Activated CD4-positive, alpha-beta T cell treated with anti-CD3 and anti-CD28 coated beads, Interleukin-2, Interleukin-6, amounts not matched to agents 100 ng/mL and 50 ng/mL, durations not matched to agents 16 hours and 8 hours (primary cell): ENCODE measurements at places on chromosomes 4 and X.

DNA sequence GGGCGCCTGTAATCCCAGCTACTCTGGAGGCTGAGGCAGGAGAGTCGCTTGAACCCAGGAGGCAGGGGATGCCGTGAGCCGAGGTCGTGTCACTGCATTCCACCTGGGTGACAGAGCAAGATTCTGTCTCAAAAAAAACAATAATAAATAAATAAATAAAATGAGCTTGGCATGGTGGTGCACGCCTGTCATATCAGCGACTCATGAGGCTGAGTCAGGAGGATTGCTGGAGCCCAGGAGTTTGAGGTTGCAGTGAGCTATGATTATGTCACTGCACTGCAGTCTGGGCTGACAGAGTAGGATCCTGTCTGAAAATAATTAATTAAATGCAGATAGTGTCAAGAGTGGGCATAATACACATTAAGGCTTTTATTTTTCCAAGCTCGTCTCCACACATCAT, 77.5 kb downstream of the DHRSX start:
- no peak for DNase-seq

- peak; percentile 0 for DNase-seq
Observed at GRCh38 chr4:89837993-89838390, 1.0 kb upstream of the SNCA start.

- DNase-seq, result no peak
Observed at GRCh38 chr4:85826060-85826678, 351.2 kb downstream of the ARHGAP24 start.

DNA sequence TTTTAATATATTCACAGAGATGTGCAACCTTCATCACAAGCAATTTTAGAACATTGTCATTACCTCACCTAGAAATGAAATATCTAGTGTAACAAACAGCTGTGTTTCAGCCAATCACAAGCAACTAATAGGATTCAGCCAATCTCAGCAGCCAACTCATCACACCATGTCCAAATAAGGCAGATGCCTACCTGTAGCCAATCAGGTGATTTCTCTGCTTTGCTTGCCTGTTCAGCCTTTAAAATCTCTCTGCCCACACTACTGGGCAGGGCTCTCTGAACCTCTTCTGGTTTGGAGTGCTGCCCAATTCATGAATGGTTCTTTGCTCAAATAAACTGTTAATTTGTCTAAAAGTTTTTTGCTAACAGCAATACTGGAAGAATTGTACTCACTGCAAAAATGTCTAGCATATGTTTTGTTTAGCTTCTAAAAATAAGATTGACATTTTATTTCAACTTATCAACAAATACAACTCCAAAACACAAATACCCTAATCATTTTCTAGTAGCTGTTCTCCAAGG, 52.4 kb upstream of the IGFBP7 start:
- no peak for DNase-seq

- DNase-seq, result no peak
Observed at GRCh38 chr4:87410679-87411078, 11.7 kb upstream of the NUDT9 start.

- DNase-seq, result no peak
Observed at GRCh38 chr4:101667348-101667747, 123.2 kb upstream of the BANK1 start.

GRCh38 chr4:168928346-168928745, 81.7 kb downstream of the CBR4 start:
- no peak for DNase-seq

DNA sequence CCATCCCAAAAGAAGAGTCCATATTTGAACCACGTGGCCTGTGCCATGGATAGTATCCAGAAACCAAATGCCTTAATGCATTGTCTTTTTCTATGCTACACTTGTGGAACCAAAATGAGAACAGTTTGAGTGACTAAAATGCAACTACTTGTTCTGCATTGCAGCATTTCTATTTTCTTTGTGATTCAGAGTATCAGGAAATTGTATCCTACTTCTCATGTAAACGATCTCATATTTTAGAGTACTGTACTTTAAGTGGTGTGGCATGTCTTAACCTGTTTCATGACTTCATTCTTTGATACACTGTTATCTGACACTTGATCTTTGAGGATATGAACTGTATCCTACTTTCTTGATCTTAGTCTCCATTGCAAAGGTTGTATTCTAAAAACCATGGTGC, 167.2 kb upstream of the WDR1 start:
- no peak for DNase-seq

DNA sequence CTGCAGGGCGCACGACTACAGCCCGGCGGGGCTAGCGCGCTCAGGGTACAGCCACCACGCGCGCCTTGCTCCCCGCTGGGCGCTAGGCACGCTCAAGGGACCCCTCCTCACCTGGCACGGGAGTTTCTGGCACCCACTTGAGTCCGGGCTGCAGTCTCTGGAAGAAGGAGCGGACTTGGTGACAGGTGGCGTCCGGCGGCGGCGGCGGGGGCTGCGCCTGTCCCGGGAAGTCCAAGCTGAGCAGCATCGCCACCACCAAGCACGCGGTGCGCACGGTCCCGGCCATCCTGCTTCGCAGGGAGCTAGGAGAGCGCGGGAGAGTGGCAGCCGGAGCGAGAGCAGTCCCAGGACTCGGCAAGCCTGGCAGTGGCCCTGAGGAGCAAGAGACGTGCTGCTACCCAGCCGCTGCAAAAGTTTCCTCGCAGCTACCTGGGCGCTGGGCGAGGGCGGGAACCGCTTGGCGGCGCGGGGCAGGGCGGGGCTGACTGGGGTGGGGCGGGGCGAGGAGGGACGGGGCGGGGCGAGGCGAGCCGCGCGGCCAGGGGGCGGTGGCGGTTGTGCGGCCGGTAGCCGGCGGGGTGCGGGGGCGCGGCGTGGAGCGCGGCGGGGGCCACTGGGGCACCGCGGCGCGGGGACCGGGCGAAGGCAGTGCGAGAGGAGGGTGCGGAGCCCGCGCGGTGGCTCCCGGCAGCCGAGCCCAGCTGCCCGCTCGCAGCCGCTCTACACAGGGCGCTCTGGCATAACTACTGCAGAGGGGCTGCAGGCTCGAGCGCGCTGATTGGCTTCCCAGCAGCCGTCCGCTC, at the start of gene GPC3:
GPC3 (minus strand) TSS at position 431 of the 803 bp plus-strand sequence.
- peak; percentile 23 for DNase-seq

DNA sequence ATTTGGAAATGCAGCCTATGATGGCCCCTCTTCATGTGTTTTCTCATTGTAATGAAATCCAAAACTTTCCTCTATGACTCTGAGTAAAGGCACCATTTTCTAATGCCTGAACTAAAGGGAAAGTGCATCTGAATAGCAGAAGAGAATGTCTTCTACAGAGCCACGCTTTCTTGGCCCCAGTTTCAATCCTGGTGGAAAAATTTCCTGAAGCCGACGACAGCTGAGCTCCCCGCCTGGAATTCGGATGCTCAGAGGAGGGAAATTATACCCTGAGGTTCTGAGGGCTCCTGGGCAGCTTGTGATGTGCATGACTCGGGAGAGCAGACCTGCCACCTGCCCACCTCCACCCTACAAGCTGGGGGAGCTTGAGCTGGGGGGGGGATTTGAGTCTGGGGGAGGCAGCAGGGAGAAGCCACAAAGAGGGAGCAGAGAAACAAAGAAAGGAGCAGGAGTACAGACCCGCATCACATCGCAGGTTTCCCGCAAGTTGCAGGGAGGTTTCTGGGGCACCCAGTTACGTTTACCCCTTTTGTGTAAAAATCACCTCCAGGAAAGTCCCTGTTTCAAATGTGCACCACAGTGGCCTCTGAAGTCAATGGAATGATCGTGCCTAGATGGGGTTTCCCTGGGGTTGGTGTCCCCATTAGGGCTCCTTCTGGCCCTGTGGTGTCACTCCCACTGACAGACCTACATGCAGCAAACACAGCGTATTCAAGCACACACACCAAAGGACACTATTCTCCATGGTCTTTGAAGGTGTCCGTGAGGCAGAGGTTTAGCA, 145.6 kb upstream of the RBPJ start:
- DNase-seq, result peak; percentile 27

- DNase-seq, result no peak
Observed at GRCh38 chr4:182139491-182139890, 103.7 kb upstream of the TENM3 start.

DNA sequence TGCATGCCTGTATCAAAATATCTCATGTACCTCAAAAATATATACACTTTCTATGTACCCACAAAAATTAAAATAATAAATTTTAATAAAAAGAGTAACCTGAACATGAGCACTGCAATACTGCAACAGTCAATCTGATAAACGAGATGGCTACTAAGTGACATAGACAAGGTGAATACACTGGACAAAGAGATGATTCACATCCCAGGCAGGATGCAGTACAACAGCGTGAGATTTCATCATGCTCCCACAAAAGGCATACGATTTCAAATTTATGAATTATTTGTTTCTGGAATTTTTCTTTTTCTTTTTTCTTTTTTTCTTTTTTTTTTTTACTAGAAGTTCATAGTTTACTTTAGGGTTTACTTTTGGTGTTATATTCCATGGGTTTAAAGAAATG, 12.2 kb upstream of the FGF16 start:
- DNase-seq, result no peak

GRCh38 chr4:9919047-9919446, 102.2 kb downstream of the SLC2A9 start:
- DNase-seq, result no peak

DNA sequence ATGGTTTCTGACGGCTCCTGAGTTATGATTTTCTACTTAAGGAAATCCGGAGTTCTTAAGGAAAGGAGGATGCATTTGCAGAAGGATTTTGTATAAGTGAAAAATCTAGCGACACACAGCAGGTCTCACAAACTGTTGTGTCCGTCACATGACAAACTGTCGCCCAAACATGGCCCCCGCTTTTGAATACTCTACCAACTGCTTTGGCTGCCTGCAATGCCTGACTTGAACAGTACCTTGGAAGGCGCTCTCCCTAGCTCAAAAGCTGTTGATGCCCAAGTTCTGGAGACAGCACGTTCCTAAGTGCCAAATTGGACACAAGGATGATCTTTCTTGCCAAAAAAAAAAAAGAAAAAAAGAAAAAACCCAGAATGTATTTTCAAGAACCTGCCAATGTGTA, 103.2 kb downstream of the ENPP6 start:
- no peak for DNase-seq

DNA sequence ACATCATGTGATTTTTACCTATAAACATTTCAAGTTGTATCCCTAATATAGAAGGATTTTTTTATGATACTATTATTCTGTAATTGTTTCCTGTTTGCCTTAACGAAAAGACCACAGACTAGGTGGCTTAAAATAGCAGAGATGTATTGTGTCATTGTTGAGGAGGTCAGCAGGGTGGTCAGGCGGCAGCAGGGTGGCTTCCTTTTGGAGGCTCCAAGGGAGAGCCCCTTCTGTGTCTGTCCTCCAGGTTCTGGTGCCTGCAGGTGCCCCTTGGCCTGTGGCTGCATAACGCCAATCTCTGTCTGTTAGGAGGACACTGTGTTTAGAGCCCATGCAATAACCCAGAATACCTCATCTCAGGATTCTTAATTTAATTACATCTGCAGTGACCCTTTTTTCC, 118.1 kb downstream of the TBL1X start:
- no peak for DNase-seq

- DNase-seq, result no peak
Observed at GRCh38 chr4:186061921-186062320, 7.0 kb upstream of the TLR3 start.

GRCh38 chr4:108772402-108772801, 9.5 kb upstream of the ETNPPL start:
- DNase-seq, result no peak

- no peak for DNase-seq
Observed at GRCh38 chr4:51840781-51841180, 2.2 kb upstream of the DCUN1D4 start.

DNA sequence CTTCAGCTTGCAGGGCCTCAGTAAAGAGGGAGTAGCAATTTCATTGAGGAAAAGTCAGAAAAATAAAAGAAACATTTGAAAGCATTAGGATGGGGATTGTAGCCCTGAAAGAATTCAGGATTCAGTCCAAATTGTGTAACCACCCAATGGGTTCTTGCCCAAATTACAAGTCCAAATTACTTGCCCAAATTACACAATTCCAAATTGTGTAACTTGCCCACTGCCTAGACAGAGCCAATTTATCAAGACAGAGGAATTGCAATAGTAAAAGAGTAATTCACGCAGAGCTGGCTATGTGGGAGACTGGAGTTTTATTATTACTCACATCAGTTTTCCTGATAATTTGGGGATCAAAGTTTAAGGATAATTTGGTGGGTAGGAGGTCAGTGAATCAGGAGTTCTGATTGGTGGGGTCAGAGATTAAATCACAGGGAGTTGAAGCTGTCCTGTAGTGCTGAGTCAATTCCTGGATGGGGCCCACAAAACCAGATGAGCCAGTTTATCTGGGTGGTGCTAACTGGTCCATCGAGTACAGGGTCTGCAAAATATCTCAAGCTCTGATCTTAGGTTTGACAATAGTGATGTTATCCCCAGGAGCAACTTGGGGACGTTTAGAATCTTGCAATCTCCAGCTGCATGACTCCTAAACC, 18.1 kb upstream of the PAGE5 start:
- DNase-seq, result no peak

- no peak for DNase-seq
Observed at GRCh38 chrX:252244-252956, 28.8 kb upstream of the PLCXD1 start.

GRCh38 chrX:4277122-4277521, 563.7 kb upstream of the PRKX start:
- DNase-seq, result no peak

DNA sequence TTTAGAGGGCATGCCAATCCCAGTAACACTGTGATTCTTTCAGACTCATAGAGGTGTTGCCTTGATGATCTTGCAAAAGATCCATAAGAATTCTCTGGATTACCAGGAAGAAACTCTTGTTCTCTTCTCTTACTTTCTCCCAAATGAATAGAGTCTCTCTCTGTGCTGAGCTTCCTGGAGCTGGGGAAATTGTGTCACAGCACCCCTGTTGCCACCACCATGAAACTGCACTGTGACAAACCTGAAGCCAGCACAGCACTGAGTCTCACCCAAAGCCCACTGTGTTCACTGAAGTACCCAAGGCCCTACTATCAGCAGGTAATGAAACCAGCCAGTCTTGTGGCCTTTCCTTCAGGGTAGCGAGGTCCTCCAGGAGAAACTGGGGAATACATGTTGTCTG, 332.7 kb upstream of the FGF16 start:
- no peak for DNase-seq

DNA sequence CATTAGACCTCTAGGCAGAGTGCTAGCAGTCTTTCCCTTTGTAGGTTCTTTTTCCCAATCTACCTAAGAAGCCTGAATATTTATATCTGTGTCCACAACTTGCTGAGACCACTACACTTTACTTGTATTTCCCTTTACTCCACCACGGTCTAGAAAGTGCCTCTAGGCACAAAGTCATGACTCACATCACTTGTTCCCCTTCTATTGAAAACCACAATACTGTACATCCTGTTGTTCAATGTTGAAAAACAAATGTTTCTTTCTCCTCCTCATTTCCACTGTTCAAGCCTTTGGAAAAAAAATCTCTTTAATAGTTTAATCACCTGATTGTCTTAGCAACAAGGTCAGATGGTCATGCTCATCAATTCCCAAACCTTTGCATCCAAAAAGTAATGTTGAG, 326.7 kb downstream of the GUCY2F start:
- no peak for DNase-seq

DNA sequence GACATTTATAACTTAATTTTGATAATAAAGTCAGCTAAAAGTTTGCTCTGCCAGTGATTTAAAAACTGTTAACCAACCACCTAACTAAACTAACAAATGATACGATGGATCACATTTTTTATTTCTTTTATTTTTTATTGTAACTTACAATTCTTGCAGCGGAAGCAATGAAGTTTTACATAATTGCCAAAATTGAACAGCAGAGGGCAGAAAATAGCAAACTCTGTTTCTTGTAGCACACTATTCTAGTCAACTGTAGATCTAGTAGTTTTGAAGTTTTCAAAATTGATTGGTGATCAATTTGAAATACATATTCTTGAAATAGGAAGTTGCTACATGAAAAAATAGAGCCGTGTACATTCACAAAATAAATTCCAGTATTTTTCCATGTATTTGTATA, 2.8 kb upstream of the GRIA2 start:
- DNase-seq, result peak; percentile 2
